ENCODE measurements at places on chromosomes 1 and 21. TPM values are rescaled to one million over a fixed set of nuclear protein-coding genes. Genes with fewer than 3 reads are reported as not detected.

The GRIK3 gene
- not detected for total RNA-seq

The UFC1 gene
- 152 TPM for total RNA-seq

The GBP4 gene
- 35.9 TPM for total RNA-seq

The RGS16 gene
- total RNA-seq = 23.5 TPM

All from T-helper 17 cell (primary cell).